NCI-H69 (cell line): ENCODE measurements at places on chromosomes 16 and 17.

GRCh38 chr16:3112881-3113574 lies 642 bp downstream of the ZNF205 start:
- DNase-seq = peak; percentile 47

DNA sequence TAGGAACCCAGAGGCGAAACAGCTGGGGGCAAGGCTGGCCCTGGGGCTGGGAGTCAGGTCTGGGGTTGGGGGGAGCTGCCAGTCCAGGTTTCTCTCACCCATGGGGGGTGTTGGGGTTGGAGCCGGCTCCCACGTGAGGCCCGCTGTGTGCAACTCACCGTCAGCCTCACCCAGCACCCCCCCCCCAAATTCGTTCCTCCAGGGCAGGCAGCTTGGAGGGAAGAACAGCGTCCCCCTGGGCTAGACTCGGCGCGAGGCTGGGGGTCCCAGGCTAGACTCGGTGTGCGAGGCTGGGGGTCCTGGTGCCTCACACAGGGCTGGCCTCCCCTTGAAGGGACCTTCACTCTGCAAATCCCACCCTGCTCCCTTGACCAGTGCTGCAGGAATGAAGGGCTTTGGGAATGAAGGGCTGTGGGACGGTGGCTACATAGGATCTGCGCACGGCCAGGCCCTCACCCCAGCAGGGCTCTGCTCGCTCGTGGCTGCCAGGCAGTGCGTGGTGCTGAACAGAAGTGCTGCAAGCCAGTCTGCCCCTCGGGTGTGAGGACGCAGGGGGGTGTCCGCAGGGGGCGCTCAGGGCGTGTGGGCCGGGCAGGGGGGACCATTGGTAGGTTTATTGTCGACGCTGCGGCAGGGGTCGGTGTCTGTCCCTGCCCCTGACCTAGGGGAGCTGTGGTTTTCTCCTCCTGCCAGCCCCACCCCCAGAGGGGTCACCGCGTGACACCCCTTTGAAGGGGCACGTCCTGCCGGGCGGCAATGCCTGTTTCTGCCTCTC lies 74.7 kb downstream of the KLHDC4 start:
- no peak for DNase-seq

GRCh38 chr17:17698371-17698770 lies 17.1 kb downstream of the RAI1 start:
- no peak for DNase-seq

DNA sequence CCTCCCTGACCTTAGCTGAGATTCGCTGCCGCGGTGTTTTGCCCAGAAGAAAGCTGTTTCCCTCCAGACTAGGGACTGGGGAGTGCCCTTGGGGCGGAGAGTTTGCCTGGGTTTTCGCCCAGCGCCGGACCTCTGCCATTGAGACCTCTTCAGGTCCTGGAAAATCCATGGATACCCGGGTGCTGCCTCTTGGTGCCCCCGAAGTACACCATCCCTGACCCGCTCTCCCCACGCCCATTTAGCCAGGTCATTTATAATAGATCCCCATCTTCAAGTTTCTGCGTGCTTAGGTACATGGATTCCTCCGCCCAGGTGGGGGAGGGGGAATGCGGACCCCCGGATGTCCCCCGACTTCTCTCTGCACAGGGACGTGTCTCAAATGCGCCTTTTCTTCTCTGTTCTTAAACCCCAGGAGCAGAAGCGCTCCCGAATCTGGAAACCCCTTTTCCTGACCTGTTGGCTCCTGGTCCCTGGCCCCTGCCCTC lies 15.0 kb upstream of the CBX8 start:
- peak; percentile 66 for DNase-seq

GRCh38 chr16:85670840-85671239 lies 17.9 kb downstream of the GINS2 start:
- DNase-seq = no peak

- DNase-seq = no peak
These were observed 161.3 kb downstream of the AATF start for GRCh38 chr17:37109731-37110710.

DNA sequence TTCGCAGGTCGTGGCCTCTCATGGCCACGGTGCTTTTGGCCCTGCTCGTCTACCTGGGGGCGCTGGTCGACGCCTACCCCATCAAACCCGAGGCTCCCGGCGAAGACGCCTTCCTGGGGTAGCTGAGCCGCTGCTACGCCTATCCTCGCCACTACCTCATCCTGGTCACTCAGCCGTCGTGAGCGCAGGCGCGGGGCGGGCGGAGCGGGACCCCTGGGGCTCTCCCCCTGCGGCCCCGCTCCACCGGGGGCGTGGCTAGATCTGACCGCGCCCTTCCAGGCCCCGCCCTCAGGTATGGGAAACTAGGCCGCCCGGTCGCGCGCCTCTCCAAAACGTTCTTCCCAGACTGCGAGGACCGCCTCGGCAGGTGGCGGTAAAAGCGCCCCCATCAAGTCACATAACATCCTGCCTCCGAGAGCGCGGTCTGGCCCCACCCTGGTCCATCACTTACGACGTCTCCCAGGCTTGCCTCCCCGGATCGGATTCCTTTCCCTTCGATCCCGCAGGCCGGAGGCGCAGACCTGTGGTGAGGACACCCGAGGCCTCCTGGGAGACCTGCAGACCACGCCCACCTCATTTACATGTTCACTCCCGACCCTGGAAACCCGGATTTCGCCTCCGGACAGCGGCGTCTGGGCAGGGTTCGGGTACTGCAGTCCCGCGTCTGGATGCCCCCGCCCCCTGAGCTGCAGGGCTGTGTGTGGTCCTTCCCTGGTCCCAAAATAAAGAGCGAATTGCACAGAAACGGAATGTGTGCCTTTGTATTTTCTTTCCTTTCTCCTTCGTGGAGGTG lies 91.5 kb upstream of the TMEM97 start:
- peak; percentile 98 for DNase-seq

DNA sequence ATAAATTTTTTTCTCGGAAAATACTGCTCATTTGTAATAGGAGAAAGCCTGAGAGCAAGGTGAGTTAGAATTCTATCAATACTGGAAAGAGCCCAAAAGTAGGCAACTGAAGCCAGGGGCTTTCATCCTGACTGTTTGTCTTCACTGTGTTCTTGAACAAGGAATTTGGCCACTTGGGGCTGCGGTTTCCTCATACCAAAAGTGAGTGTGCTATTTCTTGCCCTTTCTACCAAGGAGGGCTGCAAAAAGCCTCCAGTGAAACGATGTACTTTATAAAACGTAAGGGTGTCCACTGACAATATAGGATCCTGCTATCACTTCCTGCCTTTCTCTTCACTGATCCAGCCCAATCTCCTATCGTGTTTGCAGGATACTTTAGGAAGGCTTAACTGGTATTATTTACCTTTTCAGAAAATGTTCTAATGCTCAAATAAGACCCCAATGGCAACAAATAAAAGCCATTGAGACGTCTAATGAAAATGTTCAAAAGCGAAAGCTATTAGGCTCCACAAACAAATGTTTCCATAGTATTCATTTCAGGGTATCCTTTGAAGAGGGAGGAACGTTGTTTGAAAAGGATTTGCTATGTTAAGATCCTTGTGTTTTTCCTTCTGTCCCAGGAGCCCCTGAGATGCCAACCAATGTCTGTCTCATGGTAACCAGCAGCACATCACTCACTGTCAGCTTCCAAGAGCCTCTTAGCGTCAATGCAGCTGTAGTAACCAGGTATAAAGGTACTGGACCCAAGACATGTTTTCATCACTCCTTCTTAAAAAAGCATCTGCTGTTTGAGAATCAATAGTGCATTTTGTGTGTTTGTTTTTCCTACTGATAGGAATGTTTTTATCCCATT lies 219.3 kb upstream of the NOG start:
- no peak for DNase-seq

- no peak for DNase-seq
These were observed 58.7 kb downstream of the DYNLRB2 start for GRCh38 chr16:80599466-80599865.

DNA sequence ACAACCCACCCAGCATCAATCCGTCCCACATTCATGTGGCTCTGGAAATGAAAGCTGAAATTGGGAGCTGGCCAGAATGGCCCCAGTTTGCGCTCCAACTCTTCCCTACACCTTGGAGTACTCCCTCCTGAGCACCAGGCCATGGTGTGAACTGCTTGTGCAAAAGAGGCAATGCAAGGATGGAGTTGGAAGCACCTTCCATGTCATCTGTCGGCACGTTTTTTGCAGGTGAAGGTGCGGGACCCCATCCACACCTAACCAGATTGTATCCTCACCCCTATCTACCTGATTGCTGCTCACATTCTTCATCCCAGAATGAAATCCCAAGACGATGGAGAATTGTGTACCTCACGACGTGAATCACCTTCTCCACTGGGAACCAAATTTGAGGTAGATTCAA lies 136.6 kb upstream of the WSB1 start:
- DNase-seq = no peak

GRCh38 chr17:17590883-17591354 lies 589 bp downstream of the PEMT start:
- DNase-seq = no peak

DNA sequence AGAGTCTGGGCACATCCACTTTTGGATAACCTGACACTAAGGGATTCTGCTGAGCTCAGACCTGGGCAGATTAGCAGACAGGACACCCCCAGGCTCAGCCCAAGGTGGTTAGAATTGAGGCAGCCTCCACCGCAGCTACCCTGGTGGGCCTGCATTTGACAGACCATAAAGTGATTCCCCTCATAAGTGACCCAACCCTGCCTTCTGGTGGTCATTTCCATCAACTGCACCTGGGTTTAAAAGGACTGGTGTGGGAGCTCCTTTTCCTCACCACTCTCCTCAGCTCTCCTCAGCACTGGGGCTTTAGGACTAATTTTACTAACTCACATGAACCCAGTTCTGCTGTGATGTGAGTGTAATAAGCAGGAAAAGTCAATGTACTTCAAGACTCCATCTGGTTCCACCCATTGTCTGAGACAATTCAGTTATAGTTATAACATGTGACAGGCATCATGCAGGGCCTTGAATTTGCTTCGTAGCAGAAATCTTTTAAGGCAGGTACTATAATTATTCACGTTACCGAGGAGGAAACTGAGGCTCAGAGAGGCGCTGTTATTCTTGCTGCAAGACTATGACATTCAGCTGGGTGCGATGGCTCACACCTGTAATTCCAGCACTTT lies 42.5 kb downstream of the MYH3 start:
- peak; percentile 23 for DNase-seq

GRCh38 chr16:1045993-1046911 lies 26.3 kb upstream of the SSTR5 start:
- no peak for DNase-seq

- peak; percentile 42 for DNase-seq
These were observed 67.1 kb downstream of the PRKCB start for GRCh38 chr16:23902748-23903414.

GRCh38 chr17:44014133-44014436 lies 678 bp downstream of the TMEM101 start:
- DNase-seq = no peak

- DNase-seq = no peak
These were observed 2.3 kb downstream of the ADORA2B start for GRCh38 chr17:15947271-15947670.

DNA sequence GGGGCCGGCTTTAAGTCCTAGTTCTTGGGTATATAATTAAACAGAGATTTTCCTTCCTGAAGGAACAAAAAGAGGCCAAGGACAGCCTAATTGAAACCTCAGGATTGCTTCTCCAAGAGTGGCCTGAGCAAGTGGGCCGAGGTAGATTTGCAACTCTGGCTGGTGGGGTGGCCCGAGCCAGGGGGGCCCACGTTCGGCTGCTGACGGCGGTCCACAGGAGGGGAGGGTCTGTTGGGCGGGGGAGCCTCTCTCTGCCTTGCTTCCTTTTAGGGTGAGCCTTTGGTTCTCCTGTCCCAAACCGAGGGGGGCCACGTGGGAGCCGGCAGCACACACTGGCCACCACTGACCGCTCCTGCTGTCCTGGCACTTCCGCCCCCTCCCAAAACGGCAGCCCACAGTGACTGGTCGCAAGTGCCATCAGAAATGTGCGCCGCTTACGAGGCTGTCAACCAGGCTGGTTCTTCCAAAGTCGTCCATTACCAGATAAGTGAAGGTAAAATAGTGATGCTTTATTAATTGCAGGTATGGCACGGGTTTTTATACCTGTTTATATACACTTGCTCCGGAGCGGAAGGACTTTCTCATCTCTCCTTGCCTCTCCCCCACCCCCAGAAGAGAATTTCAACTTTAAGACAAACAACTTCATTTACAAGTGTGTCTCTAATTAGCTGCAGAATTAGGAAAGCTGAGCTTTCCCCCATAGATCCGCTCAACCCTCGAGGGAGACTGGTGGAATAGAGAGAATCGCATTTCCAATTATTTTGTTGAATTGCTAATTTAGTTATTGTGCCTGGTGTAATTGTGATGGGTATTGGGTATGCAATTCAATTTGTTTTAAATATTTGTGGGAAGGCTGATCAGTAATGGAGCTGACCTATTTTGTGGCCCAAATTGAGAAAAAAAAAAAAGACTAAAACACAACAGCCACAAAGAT lies 117.8 kb downstream of the AATF start:
- no peak for DNase-seq

GRCh38 chr17:81697261-81698044 lies 5.7 kb upstream of the MRPL12 start:
- DNase-seq = no peak

DNA sequence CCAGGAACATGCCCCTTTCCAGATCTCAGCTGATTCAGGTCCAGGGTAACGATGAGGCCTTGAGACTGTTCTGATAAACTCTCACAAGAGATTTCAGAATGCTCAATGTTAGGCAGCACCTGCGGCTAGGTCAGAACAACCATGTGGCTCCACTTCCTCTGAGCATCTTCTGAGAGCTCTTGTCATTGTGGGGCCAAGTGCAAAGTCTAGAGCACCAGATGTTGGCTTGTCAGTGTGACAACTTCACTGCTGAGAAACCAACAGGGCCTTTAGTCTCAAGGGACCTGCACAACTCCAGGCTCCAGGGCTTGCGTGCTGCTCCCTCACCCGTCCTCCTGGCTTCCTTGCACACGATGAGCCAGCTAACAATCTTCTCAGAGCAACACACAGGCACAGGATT lies 29.0 kb downstream of the FCSK start:
- no peak for DNase-seq

DNA sequence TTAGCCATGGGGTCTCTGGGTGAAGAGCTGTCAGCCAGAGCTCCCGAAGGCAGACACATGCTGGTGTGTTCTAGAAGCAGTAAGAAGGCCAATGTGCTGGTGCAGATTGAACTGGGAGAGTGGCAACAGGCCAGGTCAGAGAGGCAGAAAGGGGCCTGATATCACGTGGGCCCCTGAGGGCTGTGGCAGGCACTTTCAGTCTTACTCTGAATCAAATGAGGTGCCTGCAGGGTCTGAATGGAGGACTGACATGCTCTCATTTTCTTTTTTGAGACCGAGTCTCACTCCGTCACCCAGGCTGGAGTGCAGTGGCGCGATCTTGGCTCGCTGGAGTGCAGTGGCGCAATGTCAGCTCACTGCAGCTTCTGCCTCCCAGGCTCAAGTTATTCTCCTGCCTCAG lies 293.8 kb downstream of the ABCC12 start:
- DNase-seq = no peak

- DNase-seq = peak; percentile 87
These were observed 63.1 kb downstream of the IKZF3 start for GRCh38 chr17:39801055-39801454.
